SK-MEL-5 (cell line): ENCODE measurements at places on chromosomes 1 and 21.

DNA sequence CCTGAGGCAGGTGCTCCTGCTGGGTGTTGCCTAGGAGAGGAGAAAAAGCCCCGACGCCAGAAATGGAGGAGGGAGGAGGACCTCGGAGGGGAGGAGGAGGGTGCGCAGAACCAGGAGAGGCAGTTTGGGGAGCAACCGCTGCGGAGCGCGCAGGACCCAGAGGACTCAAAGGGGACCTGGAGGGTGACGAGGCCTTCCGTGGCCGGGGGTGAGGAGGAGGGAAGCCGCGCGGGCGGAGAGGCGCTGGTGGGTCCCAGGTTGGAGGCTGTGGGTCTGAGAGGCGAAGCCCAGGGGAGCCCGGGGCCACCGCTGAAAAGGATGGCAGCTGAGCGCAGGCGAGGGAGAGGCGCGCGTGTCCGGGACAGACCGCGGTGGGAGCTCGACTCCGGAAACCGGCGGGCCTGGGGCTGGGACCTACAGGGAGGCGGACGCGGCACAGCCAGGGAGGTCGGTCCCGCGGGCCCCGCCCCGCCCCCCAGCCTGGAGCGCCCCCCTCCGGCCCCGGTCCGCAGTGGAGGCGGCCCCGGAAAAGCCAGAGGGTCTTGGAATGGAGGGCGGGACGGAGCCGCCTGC, 15.1 kb downstream of the RNF223 start:
- peak; percentile 37 for DNase-seq

GRCh38 chr1:70086897-70087296, 118.5 kb downstream of the LRRC40 start:
- no peak for DNase-seq

DNA sequence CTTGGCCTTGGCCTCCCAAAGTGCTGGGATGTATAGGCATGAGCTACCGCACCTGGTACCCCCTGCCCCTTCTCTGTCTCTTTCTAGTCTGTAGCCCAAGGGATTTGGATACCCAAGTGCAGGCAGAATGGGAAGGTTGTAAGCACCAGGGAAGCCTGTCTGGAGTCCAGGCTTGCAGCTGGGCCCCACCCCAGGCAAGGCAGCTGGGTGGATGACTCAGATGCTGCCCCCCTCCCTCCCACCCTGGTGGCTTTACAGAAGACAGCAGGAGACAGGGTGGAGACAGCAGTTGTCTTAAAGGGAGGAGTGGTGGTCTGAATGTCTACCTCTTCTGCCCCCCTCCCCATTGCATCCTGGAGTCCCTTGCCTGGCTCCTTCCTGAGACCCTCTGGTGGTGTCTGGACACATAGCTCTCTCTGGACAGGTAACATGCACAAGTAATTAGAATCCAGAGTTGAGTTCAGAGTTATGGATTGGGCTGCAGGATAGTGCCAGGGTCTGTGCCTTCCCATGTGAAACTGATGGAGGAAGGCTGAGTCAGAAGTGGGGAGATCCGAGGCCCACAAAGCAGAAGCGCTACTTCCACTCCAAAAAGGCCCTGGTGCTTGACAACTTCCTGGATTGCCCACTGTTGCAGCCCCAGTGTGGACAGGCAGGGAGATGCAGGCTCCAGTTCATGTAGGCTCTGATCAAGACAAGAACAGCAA, 5.1 kb downstream of the LMNA start:
- no peak for DNase-seq

GRCh38 chr1:179095377-179095776, 13.5 kb downstream of the TOR3A start:
- DNase-seq: no peak

GRCh38 chr1:3456449-3456963, 2.0 kb downstream of the ARHGEF16 start:
- DNase-seq: no peak

GRCh38 chr1:78854556-78854955, 152.0 kb downstream of the ADGRL4 start:
- DNase-seq: no peak

GRCh38 chr1:234975122-234975940, 153.3 kb downstream of the TOMM20 start:
- DNase-seq: peak; percentile 21

GRCh38 chr1:26580116-26580515, 50.6 kb downstream of the RPS6KA1 start:
- DNase-seq: no peak

- no peak for DNase-seq
These were observed 46.1 kb downstream of the CR1L start for GRCh38 chr1:207691010-207691409.

GRCh38 chr1:63705078-63705477, 68.7 kb upstream of the ROR1 start:
- no peak for DNase-seq

DNA sequence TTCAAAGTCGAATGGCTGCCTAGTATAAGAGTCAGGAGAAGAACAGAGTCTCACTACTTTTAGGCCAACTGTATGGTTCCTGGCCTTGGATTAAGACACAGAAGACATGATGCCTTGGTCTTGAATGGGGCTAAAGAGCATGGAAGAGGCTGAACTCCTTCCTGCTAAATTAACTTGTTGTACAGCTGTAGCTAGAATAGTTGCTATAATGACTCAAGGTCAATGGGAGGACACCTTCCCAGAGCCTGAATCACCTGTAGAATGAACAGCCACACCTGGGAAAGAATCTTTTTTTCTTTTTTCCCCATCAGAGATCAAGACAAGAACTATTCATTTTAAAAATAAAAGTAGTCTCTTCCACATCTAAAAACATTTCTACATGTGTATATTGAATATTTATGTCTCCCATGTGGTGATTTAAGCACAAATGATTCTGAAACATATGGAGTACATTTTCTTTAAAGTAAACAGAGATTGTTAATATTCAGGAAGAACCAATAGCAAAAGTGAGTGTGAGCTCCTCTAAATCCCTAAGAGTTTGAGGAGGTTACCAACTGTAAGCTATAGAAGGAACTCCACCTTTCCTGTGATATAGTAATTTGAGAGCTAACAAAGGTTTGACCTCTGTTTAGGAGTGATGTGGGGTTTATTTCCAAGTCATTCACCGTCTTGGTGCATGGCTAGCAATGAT, 191.3 kb downstream of the TGFB2 start:
- DNase-seq: no peak

DNA sequence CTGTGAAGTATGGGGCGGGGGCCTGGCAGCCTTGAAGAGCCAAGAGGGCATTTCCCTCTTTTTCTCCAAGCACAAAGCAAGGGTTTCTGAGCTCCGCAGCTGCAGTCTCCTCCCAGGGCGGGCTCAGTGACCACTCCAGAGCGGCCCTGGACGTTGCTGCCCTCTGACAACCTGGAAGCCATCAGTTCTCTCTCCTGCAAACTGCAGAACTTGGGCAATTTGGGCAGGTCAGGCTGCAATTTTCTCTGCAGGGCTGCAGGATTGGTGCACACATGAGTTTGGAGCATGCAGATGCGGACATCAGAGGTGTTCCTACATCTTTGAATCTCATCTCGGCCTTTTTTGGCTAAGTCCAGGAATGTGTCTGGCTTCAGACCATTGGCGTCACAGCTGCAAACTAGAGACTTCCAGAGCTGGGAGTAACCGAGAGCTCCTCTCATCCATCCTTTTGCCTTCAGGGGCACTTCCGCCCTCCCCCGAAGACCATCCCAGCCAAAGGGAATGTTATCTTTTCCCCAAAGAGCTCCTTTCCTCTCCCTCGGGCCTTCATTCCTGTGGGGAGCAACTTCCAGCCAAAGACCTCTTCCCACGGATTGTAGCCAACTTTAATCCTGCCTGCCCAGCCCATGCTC, 139.6 kb upstream of the WNT4 start:
- no peak for DNase-seq

GRCh38 chr1:162185314-162186025, 116.0 kb downstream of the NOS1AP start:
- no peak for DNase-seq

- DNase-seq: no peak
These were observed 75.9 kb downstream of the SWT1 start for GRCh38 chr1:185232874-185233273.

DNA sequence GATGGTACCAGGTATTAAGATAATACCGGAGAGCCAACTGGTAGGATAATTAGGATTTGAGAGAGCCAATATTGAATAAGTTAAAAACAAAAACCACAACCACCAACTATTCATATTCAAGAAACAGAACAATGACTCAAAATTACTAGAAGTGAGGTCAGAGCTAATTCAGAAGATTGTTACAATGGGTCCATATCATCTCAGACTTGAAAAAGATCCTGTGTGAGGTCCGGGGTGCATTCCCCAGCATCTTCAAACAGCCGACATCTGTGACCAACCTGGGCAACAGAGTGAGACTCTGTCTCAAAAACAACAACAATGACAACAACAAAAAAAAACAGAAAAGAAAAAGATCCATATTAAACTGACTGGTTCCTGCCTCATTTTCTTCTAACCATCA, 18.6 kb downstream of the AK2 start:
- no peak for DNase-seq

DNA sequence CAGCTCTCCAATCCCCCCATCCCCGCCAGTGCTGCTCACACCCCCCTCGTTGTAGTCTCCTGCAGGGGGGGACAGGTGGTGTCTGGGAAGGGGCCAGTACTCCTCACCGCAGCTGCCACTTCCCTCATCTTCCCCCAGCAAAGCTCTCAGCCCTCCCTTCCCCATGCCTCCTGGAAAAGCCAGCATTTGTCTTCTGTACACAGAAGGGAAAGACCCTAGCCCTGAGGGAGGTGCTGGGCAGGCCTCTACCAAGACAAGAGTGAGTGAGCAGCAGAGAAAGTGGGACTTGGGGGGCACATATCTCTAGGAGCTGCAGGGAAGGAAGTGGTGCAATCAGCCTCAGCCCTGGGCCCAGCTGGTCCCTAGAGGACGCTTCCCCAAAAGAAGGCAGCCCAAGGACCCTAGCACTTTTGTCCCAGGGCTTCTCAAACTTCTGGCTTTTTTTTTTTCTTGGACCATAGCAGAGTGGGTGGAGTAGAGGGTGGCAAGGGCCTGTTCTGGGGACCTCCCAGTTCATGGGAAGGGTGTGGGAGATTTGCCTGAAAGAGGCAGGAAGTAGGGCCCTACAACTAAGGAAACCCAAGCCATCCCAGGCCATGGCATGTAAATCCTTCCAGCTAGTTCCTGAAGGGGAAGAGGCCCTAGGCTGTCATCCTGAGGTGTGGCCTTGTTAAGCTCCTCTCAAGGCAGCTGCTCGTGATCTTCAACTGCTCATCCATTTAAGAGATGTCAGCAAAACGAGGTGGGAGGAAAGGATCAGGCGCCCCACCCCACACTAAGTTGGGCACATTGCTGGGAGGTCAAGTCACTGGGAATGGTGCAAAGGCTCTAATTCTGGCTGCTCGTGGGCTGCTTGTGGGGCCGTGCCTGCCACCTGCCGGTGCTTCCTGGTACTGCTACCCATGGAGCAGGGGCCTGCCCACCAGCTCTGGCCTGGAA, 12.6 kb downstream of the ZC3H12A start:
- DNase-seq: peak; percentile 61

- no peak for DNase-seq
These were observed 52.0 kb upstream of the KCNA3 start for GRCh38 chr1:110726755-110727154.

DNA sequence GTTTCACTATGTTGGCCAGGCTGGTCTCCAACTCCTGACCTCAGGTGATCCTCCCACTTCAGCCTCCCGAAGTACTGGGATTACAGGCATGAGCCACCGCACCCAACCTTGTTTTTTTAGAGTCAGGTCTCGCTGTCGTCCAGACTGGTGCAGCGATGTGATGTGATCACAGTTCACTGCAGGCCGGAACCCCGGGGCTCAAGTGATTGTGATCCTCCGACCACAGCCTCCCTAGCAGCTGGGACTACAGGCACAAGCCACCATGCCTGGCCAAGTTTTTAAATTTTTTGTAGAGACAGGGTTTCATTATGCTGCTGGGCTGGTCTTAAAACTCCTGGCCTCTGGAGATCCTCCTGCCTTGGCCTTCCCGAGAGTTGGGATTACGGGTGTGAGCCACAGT, 46.1 kb upstream of the LIN9 start:
- DNase-seq: no peak

- no peak for DNase-seq
These were observed 238.7 kb downstream of the OLFM3 start for GRCh38 chr1:101757985-101758384.

DNA sequence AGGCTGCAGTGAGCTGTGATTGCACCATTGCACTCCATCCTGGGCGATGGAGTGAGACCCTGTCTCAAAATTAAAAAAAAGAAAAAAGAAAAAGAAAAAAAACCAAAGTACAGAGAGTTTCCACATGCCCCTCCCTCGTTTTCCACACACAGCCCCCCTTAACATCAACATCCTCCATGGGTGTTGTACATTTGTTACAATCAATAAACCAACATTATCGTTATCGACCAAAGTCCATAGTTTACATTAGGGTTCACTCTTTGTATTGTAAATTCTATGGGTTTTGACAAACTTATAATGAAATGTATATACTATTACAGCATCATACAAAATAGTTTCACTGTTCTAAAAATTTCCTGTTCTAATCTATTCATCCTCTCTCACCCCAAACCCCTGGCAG, 15.9 kb upstream of the TINAGL1 start:
- DNase-seq: no peak

GRCh38 chr1:230781594-230781993, 34.4 kb downstream of the CAPN9 start:
- no peak for DNase-seq

GRCh38 chr1:56133522-56134472, 445.6 kb downstream of the PLPP3 start:
- no peak for DNase-seq
